ENCODE measurements at places on chromosomes 12 and 14.

- no peak for DNase-seq
Observed at GRCh38 chr14:69432364-69432763, 33.9 kb downstream of the SLC39A9 start.

GRCh38 chr14:68669111-68669511 is 123.8 kb downstream of the ZFP36L1 start:
- DNase-seq, result no peak

DNA sequence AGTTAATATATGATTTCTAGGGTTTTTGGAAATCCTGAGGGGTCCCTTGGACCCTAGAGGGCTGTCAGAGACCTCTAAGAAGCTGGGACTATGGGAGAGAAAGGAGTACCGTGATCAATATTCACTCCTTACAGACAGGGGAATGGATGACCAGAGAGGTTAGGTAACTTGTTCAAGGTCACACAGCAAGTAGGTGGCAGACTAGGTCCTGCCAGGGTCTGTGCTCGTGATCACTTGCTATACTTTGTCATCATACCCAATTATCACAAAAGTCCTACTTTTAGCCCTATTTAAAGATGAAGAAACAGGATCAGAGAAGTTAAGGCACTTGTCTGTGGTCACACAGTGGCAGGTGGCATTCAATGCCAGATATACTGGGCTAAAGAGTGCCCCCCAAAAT is 42.9 kb downstream of the WSCD2 start:
- DNase-seq, result no peak

GRCh38 chr12:15225136-15225862 is 4.1 kb upstream of the RERG start:
- no peak for DNase-seq

- no peak for DNase-seq
Observed at GRCh38 chr12:19850346-19851065, 411.2 kb downstream of the AEBP2 start.

- DNase-seq, result no peak
Observed at GRCh38 chr12:95118138-95118787, 44.8 kb upstream of the NR2C1 start.

DNA sequence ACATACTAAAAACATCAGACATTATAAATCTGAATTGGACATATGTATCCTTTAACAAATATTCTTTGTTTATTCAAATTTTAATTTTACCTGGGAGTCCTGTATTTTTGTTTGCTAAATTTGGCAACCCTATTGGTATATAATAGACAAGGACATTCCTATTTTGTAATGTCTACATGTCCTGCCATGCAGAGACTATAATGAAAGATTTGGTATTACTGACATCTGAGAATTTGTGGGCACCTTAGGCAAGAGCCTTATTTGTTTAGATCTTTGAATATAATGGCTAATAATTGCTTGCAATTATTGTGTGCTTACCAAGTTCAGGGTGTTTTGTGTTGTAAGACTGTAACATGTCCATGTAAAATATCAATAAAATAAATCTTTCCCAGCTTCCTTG is 334.4 kb downstream of the KCNH5 start:
- no peak for DNase-seq

DNA sequence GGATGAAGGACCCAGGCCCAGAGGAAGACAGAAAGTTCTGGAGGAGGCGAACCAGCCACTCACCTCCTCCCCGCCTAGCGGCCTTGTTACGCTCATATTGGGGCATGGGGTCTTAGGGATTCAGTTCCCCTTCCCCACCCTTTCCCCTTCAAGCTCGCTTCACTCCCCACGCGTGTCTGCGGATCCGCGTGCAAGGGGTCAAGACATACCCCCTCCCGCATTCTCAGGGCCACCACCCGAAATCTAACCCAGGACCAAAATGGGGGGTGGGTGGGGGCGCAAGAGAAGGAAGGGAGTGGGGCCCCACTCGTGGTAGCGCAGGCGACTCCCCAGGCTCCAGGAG is 584 bp upstream of the RFX4 start:
- DNase-seq, result no peak

GRCh38 chr12:81896771-81897170 is 137.6 kb upstream of the PPFIA2 start:
- DNase-seq, result no peak
